ENCODE measurements at places on chromosomes 5 and 9. TPM values are rescaled to one million over a fixed set of nuclear protein-coding genes. Genes with fewer than 3 reads are reported as not detected.

ZNF608 gene
- total RNA-seq, result 0.45 TPM

SLC23A1 gene
- not detected for total RNA-seq

ENHO gene
- not detected for total RNA-seq

C5orf47 gene
- total RNA-seq, result not detected

TCF7 gene
- total RNA-seq, result 3.5 TPM

OR1Q1 gene
- total RNA-seq, result not detected

IFNK gene
- total RNA-seq, result not detected

LCN15 gene
- not detected for total RNA-seq

C9orf85 gene
- total RNA-seq, result 14.0 TPM

PFN3 gene
- not detected for total RNA-seq

HSPB3 gene
- total RNA-seq, result 7.7 TPM

TIGD6 gene
- 7.9 TPM for total RNA-seq

GPR151 gene
- total RNA-seq, result not detected

HMCN2 gene
- 0.05 TPM for total RNA-seq

CCNJL gene
- total RNA-seq, result not detected

CD274 gene
- total RNA-seq, result 11.5 TPM

SURF4 gene
- 456 TPM for total RNA-seq

PDZD2 gene
- total RNA-seq, result 0.15 TPM

S100Z gene
- not detected for total RNA-seq

TOR4A gene
- 75.3 TPM for total RNA-seq

PKD2L2 gene
- not detected for total RNA-seq

MAMDC4 gene
- 3.3 TPM for total RNA-seq

SGTB gene
- total RNA-seq, result 27.3 TPM

FSTL4 gene
- total RNA-seq, result not detected

TMC1 gene
- 0.09 TPM for total RNA-seq

NSG2 gene
- total RNA-seq, result not detected

IFNB1 gene
- total RNA-seq, result not detected

SLC26A2 gene
- 12.5 TPM for total RNA-seq

ACOT12 gene
- total RNA-seq, result not detected

MEGF10 gene
- not detected for total RNA-seq

TSLP gene
- not detected for total RNA-seq

IGFBPL1 gene
- not detected for total RNA-seq

MLLT3 gene
- 26.5 TPM for total RNA-seq

All from HFFc6 (cell line).